ENCODE measurements at places on chromosomes 4 and X. TPM values are rescaled to one million over a fixed set of nuclear protein-coding genes. Genes with fewer than 3 reads are reported as not detected.

Gene PPID
- total RNA-seq: 14.6 TPM

DNA sequence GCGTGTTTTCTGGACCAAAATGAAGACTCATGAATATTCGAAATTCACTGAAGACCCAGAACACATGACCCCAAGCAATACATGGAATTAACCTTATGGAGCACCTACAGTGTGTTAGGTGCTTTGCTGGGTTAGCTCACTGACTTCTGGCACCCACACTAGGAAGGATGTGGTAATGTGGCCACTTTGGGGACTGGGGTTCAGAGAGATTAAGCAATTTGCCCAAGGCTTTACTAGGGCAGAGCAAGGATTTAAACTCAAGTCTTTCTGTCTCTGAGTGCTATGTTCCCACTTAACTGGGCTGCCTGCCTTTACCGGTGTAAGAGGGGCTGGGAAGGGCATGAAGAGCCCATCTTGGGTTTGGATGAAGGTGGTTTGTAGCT, 162.0 kb upstream of the ATP6AP2 start:
- H3K27me3 ChIP-seq: no peaks in the 10 kb centered on the region
- no peak overlapping the region for H3K27ac ChIP-seq
- H3K4me1 ChIP-seq: peaks cover 10% of the 10 kb centered on the region
- no peak for DNase-seq

DNA sequence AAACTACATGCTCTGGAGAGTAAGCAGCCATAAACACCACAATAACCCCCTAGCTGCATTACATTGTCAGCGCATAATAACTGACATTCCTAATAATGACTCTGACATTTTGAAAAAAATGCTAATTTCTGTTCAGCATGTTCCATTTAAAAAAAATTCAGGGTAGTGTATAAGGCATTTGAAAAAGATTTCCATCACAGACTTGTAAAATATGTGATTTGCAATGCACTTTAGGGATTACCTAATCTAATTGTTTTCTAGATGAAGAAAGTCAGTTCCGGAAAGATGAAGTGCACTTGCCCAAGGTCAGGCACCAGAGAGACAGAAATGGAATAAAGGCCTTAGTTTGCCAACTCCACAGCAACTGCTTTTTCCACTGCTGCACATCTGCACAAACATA, 55.3 kb downstream of the FANCB start:
- no peaks in the 10 kb centered on the region for H3K4me1 ChIP-seq
- H3K27me3 ChIP-seq: no peaks in the 10 kb centered on the region
- H3K36me3 ChIP-seq: no peaks in the 10 kb centered on the region
- H3K4me3 ChIP-seq: no peak overlapping the region

Gene PAK3
- total RNA-seq: 2.5 TPM

- H3K4me3 ChIP-seq: no peak overlapping the region
- H3K27me3 ChIP-seq: no peaks in the 10 kb centered on the region
- DNase-seq: no peak
- H3K36me3 ChIP-seq: no peaks in the 10 kb centered on the region
Measured at GRCh38 chr4:15488136-15488535, 18.5 kb downstream of the CC2D2A start.

- H3K27ac ChIP-seq: no peak overlapping the region
- peaks cover 7% of the 10 kb centered on the region for H3K27me3 ChIP-seq
- H3K4me3 ChIP-seq: no peak overlapping the region
- no peaks in the 10 kb centered on the region for H3K36me3 ChIP-seq
- H3K4me1 ChIP-seq: no peaks in the 10 kb centered on the region
- DNase-seq: no peak
Measured at GRCh38 chr4:184940500-184940899, 77.8 kb upstream of the HELT start.

Gene SUPT20HL1
- total RNA-seq: not detected

Gene LDB2
- total RNA-seq: not detected

- H3K4me3 ChIP-seq: no peak overlapping the region
- no peaks in the 10 kb centered on the region for H3K27me3 ChIP-seq
- no peaks in the 10 kb centered on the region for H3K36me3 ChIP-seq
- DNase-seq: no peak
Measured at GRCh38 chrX:31547416-31547815, 475.6 kb upstream of the FTHL17 start.

DNA sequence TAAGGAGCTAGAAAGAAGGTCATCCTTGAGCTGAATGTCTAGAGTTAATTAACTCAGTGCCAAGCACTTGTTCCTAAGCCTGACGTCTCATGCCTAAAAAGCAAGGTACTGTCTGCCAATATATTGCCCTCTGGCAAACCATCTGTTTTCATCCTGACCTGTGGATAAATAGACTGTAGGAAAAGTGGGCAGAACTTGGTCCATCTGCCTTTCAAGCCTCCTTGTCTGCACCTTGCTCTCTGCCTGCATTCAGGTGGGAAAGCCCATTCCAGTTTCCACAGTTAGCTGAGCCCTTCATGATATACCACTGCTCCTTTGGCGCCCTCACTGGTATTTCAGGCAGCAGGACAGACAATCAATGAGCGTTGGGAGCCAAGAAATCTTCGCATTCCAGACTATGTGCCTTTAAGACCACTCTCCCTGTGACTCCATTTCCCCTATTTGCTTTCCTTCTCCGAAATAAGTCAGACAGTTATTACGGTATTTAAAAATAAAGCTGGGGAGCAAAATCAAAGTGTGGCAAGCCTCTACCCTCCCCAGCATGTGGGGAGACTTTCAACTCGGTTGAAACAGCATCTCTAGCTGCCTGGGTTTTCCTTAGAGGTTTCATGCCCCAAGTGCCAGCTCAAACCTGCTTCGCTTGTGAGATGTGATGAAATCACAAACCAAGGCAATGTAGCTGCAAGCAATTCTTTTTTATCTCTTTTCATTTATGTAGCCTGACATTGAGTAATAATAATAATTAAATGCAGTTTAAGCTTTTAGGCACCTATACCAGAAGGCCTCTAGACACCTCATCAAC, 2.5 kb upstream of the CCDC149 start:
- peaks cover 28% of the 10 kb centered on the region for H3K27me3 ChIP-seq
- no peaks in the 10 kb centered on the region for H3K36me3 ChIP-seq
- DNase-seq: no peak
- H3K27ac ChIP-seq: no peak overlapping the region

DNA sequence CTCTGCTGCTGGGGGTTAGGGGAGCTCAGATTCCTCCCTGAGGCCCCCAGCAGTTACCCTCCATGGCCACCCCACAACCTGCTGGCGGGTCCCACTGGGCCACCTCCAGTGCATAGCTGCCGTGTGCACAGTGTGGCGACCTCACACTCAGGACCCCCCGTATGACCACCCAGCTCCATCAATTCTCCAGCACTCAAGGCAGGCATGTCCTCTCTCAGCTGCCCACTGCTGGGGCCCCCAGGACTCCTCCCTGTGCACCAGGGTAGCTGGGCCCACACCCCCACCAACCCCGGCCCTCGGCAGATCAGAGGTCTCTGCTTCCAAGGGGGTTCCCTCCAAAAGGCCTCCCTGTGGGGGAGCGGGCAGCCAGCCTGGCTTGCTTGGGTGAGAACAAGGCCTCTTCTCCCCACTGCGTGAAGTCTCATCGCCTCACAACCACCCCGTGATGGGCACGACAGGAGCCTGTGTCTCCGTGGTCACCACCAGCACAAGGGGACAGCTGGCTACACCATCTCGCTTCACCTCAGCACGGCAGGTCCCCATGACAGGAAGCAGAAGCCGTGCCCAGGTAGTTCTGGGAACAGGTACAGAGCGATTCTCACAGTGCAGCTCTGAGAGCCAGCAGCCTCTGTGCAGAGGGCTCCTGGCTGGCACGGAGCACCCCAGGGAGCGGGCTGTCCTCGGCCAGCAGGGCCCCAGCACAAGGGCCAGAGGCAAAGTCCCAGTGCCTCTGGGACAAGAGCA, 4.6 kb upstream of the HAUS3 start:
- H3K4me3 ChIP-seq: no peak overlapping the region
- DNase-seq: no peak
- no peaks in the 10 kb centered on the region for H3K4me1 ChIP-seq

DNA sequence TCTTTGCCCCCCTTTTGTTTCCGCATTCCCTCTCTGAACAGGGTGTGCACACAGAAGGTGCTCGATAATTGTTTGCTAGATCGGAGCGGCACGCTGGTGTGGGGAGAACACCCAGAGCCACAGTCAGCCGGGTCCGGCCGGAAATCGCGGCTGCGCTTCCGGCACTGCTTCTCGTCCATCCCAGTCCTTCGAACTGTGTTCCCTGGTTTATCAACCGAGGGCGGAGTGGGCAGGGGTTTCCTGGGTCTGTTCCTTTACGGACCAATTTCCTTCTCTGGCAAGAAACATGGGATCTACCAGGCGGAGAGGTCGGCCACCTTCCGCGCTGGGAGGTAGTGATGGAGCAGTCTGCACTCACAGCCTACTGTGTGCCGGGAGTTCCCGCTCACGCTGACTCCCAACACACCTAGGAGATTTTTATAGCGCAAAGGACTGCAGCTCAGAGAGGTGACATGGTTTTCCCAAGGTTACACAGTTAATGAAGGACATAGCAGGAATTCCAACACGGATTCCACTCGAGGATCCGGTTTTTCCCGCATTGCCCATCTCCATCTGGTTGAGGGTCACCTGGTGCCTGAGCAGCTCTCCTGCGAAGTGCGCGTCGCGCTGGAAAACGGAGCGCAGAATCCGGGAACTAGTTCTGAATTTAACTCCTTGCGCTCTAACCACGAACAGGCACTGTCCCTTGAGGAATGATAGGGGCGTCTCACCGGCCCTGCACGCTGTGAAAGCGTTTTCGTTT, 6.8 kb downstream of the MSX1 start:
- no peaks in the 10 kb centered on the region for H3K36me3 ChIP-seq
- no peak for DNase-seq
- H3K27me3 ChIP-seq: peaks cover 92% of the 10 kb centered on the region
- H3K4me1 ChIP-seq: peaks cover 27% of the 10 kb centered on the region

DNA sequence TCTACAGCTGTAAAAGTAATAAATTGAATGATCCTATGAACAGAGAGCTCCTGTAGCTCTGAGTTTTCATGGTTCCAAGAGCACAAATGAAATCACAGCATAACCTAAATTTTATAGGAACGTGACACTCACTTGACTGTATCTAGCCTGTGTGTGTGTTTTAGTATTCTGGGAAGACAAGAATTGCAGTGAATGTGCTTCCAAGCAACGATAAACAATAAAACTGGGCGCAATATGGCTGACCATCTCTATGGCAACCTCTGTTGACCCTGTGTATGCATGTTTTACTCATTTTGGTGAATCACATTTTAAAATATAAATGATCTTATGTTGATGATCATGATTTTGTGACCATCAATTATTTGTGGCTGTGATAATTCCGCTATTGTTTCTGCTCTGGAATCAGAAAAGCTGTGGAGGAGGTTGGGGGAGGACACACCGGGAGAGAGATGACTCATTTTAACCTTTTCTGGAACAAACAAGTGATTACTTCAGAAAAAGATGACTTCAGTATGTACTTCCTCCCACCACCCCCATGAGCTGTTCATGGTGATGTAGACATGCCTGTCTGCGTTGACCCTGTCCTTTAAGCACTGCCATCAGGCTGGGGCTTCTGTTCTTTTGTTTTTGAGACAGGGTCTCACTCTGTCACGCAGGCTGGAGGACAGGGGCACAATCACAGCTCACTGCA, 31.8 kb downstream of the USP11 start:
- H3K27me3 ChIP-seq: no peaks in the 10 kb centered on the region
- H3K4me1 ChIP-seq: no peaks in the 10 kb centered on the region
- no peak for DNase-seq

Gene DCHS2
- not detected for total RNA-seq

- no peak overlapping the region for H3K27ac ChIP-seq
- no peaks in the 10 kb centered on the region for H3K36me3 ChIP-seq
- H3K4me1 ChIP-seq: no peaks in the 10 kb centered on the region
- DNase-seq: no peak
- no peaks in the 10 kb centered on the region for H3K27me3 ChIP-seq
Measured at GRCh38 chrX:11100281-11101035, 10.7 kb upstream of the HCCS start.

Gene EPHA5
- total RNA-seq: not detected

- no peaks in the 10 kb centered on the region for H3K36me3 ChIP-seq
- H3K27me3 ChIP-seq: no peaks in the 10 kb centered on the region
- no peak overlapping the region for H3K4me3 ChIP-seq
- H3K4me1 ChIP-seq: no peaks in the 10 kb centered on the region
- DNase-seq: no peak
Measured at GRCh38 chr4:175986-176385, 51.7 kb downstream of the ZNF718 start.

GRCh38 chr4:121484633-121485032, 103.8 kb upstream of the QRFPR start:
- no peaks in the 10 kb centered on the region for H3K4me1 ChIP-seq
- no peak overlapping the region for H3K4me3 ChIP-seq
- H3K27me3 ChIP-seq: no peaks in the 10 kb centered on the region
- DNase-seq: no peak

DNA sequence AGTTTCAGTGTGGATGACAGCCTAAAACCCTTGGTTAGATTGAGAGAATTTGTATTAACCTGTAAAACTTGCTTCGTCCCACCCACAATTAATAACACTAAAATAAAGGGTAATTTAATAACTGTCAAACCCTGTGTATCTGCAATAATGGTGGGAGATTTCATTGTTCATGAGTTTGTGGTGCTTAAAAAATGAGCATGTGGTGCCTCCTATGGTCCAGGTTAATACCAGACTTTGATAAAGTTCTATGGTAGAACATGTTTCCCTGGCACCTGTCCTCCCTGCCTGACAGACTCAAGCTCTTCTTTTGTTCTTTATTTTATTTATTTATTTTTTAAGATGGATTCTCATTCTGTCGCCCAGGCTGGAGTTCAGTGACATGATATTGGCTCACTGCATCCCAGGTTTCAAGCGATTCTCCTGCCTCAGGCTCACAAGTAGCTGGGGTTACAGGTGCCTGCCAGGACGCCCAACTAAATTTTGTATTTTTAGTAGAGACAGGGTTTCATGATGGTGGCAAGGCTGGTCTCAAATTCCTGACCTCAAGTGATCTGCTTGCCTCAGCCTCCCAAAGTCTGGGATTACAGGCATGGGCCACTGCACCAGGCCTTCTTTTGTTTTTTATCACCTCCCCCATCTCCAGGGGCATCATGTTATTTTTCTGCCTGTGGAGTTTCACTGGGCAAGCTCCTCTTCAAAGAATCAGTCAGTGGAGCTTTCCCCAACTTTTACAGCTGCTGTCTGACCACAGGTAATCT, 289.2 kb downstream of the NR3C2 start:
- no peak overlapping the region for H3K27ac ChIP-seq
- H3K36me3 ChIP-seq: peaks cover 7% of the 10 kb centered on the region
- no peak overlapping the region for H3K4me3 ChIP-seq
- no peaks in the 10 kb centered on the region for H3K27me3 ChIP-seq
- no peak for DNase-seq

Gene CT45A5
- total RNA-seq: not detected

Gene SRPK3
- not detected for total RNA-seq

- H3K36me3 ChIP-seq: no peaks in the 10 kb centered on the region
- no peaks in the 10 kb centered on the region for H3K4me1 ChIP-seq
- no peak for DNase-seq
- no peak overlapping the region for H3K4me3 ChIP-seq
Measured at GRCh38 chr4:137471895-137472294, 60.4 kb downstream of the PCDH18 start.

All from T-cell (primary cell).